ENCODE measurements at places on chromosomes 12 and 14.

GRCh38 chr14:83289390-83289789 is 1755.7 kb upstream of the SEL1L start:
- DNase-seq = no peak

DNA sequence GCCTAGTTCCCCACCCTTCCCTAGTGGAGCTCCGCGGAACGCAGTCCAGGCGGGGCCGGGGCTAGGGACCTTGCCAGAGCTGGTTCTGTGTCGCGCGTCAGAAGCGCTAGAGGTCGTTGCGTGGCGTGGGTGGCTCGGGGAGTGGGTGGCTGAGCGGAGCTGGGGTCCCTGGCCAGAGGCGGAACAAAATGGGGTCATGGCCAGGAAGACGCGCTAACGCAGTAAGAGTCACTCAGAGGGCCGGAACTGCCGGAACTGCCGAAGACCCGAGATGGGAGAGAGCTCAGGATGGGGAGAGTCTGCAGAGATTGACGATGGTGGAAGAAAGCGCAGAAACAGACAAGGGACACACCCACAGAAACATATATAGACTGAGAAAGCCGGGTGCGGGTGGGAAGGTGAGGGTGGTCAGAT is 4.8 kb downstream of the DGKA start:
- DNase-seq = no peak

- DNase-seq = no peak
Measured at GRCh38 chr12:19058235-19059021, 71.1 kb upstream of the PLEKHA5 start.

- peak; percentile 70 for DNase-seq
Measured at GRCh38 chr12:45518291-45519235, 210.9 kb upstream of the ARID2 start.

- DNase-seq = no peak
Measured at GRCh38 chr14:95440496-95440895, 76.0 kb downstream of the SYNE3 start.

DNA sequence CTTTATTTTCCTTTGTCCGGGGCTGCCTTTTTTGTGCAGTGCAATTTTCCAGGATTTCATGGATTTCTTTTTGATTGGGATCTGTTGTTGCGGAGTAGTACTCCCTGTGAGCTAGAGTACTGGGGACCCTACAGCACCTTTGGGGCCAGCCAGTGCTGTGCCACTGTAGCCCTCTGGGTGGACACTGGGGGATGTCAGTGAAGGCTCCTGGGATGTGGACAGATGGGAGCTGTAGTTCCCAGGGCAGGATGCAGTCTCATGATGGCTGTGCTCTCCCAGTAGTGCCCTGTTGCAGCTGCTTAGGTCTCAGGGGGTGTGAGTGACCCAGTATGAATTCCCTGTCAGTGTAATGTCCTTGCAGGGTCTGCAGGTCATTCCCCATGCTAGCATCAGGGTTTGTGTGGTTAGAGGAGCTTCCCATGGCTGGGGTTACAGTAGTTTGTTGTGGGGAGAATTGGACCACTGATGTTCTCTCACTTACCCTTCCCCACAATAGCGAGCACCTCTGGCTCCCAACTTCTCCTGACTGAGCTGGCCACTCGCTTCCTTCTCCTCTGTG is 72.2 kb downstream of the BRMS1L start:
- DNase-seq = no peak

DNA sequence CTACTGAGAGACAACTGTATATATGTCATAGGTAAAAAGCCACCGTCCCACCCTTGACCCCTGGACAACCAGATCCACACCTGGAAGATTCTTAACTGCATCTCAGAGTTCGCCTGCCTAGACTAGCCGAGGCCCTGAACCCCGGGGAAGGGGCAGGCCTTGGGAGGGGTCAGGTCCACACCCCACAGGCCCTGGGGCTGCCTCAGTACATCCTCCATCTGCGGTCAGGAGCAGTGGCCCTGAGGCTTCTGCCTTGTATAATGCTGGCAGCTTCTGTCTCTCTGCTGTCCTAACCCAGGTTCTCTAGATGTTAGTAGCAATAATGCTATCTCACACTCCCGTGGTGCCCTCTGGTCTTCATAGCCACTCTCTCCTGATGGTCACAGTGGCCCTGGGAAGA is 36.8 kb downstream of the JDP2 start:
- DNase-seq = no peak

DNA sequence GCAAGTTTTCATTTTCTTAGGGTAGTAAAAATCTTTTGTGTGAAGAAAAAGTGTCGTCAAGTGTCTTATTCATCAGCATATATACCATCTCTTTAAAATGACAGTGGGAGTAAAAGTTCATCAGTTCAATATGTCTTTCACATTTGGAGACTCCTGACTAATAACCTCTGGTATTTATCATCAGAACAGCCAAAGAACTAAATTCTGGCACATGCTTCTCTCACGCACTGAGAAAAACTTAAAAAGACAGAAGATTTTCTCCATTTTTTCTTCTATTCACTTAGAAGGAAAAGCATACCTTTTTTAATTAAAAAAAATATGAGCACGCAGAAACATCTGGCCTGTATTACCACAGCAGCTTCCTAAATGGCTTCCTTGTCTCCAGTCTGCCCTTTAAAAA is 265.7 kb downstream of the AKAP6 start:
- DNase-seq = no peak

DNA sequence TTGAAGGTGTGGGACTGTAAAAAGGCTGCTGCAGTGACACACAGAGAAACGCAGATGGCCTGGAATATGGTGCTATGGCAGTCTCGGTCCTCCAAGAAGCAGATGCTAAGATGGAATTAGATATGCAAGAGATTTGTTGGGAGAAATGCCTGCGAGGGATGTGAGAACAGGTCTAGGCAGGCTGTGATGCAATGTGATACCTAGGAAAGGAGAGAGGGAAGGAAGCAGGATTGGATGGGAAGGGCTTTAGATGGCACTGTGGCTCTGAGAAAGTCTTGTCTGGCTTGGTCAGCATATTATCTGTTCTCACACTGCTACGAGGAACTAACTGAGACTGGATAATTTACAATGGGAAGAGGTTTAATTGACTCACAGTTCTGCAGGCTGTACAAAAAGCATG is 374.4 kb downstream of the BCAT1 start:
- no peak for DNase-seq

GRCh38 chr12:129312048-129312447 is 458.8 kb downstream of the GLT1D1 start:
- DNase-seq = no peak

DNA sequence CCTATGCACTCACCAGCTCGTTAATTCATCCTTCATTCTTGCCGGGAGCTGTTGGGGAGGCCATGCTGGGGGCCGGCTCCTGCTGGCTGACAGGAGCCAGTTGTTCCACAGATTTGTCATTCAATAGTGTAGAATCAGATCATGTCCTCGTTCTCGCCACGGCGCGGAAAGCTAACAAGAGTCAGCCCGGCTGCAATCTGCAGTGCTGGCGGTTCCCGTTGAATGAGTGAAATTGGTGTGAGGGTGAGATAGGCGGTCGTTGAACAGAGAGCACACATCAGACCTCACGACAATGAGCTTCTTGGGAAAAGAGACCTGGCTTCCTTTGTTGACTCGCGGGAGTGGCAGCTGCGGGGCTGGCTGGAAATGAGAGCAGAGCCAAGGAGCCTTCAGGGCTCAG is 57.5 kb downstream of the KIF26A start:
- no peak for DNase-seq

DNA sequence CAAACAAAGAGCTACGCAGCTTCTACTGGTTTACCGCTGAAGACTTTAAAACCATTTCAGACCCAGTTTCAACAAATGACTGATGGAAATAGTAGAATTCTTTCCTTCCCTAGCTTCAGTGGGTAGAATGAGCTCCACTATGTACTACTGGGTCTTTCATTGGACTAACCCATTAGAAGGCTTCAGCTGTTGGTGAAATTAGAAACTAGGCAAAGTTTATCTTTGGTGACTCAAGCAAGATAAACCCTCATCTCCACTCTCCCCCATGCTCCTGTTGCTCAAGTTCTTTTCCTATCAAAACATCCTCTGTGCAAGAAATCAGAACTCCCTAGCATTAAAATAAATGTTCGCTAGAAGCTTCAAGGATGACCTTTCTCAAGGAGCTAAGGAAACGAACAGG is 159.2 kb downstream of the PAWR start:
- DNase-seq = no peak

GRCh38 chr12:130955238-130955816 is 1.6 kb downstream of the ADGRD1 start:
- no peak for DNase-seq

- DNase-seq = no peak
Measured at GRCh38 chr12:53805791-53806190, 54.0 kb upstream of the CISTR start.

DNA sequence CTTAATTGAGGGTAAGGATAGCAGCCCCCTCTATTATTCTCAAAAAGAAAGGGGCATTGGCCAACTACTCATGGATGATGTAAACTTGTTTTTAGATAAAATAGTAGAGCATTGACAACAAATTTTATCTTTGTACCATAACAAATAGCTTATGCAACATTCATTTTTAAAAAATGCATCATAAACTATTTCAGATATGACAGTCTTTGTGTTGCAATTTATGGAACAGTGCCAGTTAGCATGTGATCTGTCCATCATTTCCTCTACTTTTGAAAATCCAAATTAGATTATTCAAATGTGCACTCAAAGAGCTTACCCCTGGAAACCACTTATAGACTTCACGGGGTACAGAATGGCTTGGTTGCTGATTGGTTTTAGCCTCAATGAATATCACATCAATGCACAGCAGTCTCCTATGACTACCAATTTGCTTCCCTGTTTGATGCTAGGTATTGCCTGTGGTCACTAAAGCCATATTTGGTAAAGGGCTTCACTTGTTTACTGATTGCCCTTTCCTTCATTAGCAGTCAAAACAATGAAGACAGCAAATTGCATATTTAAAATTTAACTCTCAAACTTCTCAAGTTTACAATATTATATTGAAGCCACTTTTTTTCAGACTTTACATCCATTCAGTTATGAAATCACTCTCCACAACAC is 274.9 kb upstream of the MGAT4C start:
- no peak for DNase-seq

DNA sequence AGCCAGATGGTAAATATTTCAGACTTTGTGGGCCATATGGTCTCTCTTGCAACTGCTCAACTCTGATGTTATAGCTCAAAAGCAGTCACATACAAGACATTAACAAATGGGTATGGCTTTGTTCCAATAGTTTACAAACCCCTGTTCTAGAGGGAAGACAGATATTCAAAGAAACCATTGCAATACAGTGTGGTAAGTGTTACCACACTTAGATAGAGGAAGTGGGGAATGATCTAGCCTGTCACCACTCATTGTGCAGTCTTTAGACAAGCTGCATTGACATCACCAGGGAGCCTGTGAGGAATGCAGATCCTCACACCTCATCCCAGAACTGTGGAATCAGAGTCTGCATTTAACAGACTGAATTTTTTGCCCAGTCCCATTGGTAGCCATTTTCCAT is 80.0 kb upstream of the RGS6 start:
- DNase-seq = no peak

- DNase-seq = no peak
Measured at GRCh38 chr12:126362493-126362892, 1297.3 kb downstream of the AACS start.
